ENCODE measurements at places on chromosomes 1 and 21. TPM values are rescaled to one million over a fixed set of nuclear protein-coding genes. Genes with fewer than 3 reads are reported as not detected.

GRCh38 chr21:32481875-32482408, 69.4 kb downstream of the EVA1C start:
- DNase-seq, result no peak
- H3K4me1 ChIP-seq, result peaks cover 4% of the 10 kb centered on the region
- H3K4me3 ChIP-seq, result no peak overlapping the region
- no peak overlapping the region for H3K27ac ChIP-seq
- H3K36me3 ChIP-seq, result no peaks in the 10 kb centered on the region
- H3K27me3 ChIP-seq, result no peaks in the 10 kb centered on the region

DNA sequence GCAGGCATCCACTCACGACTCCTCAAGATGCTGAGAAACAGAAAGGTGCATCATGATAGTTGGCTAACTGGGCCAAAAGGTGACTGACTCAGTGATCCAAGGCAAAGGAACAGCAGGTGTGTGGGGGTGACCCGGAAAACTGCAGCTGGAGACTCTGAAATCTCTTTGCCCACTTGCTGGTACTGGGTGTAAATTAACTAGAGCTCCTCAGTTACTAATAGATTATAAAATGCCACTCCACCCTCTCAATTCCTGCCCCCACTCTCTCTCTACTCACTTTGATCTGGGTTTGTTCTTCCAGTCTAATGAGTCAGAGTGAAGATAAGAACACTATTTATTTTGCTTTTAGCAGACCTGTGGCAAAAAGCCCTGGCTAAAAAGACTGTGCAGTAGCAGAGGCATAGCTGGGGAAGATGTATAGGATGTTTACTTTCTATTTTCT, 7.2 kb upstream of the PIGC start:
- H3K27ac ChIP-seq, result peak overlapping the region; percentile 68
- H3K4me1 ChIP-seq, result peaks cover 23% of the 10 kb centered on the region
- DNase-seq, result no peak
- no peaks in the 10 kb centered on the region for H3K36me3 ChIP-seq

GRCh38 chr21:25560891-25561290, 46.4 kb downstream of the MRPL39 start:
- no peaks in the 10 kb centered on the region for H3K36me3 ChIP-seq
- no peaks in the 10 kb centered on the region for H3K4me1 ChIP-seq
- H3K27me3 ChIP-seq, result peaks cover 26% of the 10 kb centered on the region
- DNase-seq, result no peak
- H3K4me3 ChIP-seq, result peak overlapping the region; percentile 85
- H3K27ac ChIP-seq, result no peak overlapping the region

- DNase-seq, result peak; percentile 57
- H3K27ac ChIP-seq, result peak overlapping the region; percentile 97
- peaks cover 29% of the 10 kb centered on the region for H3K4me1 ChIP-seq
- H3K27me3 ChIP-seq, result peaks cover 3% of the 10 kb centered on the region
- H3K4me3 ChIP-seq, result peak overlapping the region; percentile 87
Observed at GRCh38 chr1:39104158-39105060, 78.3 kb downstream of the NDUFS5 start.

DNA sequence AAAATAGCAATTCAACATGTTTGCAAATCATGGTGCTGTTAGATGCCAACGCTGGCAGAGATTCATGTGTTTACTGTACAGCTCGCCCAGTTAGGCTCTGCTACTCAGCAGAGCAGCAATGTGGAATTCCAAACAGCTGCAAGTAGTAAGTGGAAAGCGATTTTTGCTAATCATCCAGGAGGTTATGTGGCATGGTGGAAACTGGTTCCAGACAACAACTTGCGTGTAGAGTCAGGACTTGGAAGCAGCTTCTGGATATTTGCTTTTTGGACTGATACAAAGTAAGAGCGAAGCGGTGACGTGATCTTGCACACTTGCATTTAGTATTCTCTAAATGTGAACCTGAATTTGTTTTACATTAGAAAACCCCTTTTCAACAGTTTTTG, 27.1 kb upstream of the HHAT start:
- H3K27ac ChIP-seq, result no peak overlapping the region
- H3K27me3 ChIP-seq, result peaks cover 2% of the 10 kb centered on the region
- peaks cover 26% of the 10 kb centered on the region for H3K4me1 ChIP-seq
- H3K36me3 ChIP-seq, result no peaks in the 10 kb centered on the region
- H3K4me3 ChIP-seq, result no peak overlapping the region
- no peak for DNase-seq

DNA sequence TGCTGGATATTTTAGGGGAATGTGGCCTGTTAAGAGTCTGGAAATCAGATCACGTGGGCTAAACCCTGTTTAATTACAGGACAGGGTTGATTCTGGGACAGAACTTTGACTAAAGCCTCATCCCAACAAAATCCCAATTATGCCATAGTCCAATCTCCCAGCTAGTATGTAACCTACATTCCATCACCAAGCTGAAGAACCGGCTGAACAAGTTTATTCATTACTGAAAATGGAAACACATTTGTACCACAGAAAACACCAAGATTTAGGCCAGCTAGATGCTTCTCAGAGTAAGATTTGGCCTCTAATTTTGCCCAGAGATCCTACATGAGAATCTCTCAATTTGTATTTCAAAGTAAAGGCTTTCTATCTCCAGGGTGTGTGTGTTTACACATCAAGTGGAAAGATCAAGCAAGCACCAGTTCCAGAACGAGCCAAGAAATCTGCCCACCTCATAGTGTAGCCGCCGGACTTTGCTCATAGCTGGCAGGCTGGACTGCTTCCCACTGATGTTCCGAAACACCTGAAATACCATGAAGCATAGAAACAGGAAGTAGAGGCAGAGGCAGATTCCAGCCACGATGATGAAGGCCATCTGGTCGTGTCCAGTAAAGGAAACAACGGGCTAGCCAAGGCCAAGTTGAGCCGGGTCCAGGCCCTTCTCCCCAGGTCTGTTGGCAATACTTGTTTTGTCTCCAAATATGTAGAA, 86.8 kb downstream of the WLS start:
- H3K27me3 ChIP-seq, result no peaks in the 10 kb centered on the region
- H3K4me1 ChIP-seq, result peaks cover 20% of the 10 kb centered on the region
- DNase-seq, result no peak
- H3K27ac ChIP-seq, result no peak overlapping the region
- H3K36me3 ChIP-seq, result peaks cover 31% of the 10 kb centered on the region

GRCh38 chr21:37783016-37783415, 133.2 kb downstream of the KCNJ6 start:
- H3K27me3 ChIP-seq, result peaks cover 2% of the 10 kb centered on the region
- H3K27ac ChIP-seq, result no peak overlapping the region
- no peaks in the 10 kb centered on the region for H3K4me1 ChIP-seq
- no peak overlapping the region for H3K4me3 ChIP-seq

DNA sequence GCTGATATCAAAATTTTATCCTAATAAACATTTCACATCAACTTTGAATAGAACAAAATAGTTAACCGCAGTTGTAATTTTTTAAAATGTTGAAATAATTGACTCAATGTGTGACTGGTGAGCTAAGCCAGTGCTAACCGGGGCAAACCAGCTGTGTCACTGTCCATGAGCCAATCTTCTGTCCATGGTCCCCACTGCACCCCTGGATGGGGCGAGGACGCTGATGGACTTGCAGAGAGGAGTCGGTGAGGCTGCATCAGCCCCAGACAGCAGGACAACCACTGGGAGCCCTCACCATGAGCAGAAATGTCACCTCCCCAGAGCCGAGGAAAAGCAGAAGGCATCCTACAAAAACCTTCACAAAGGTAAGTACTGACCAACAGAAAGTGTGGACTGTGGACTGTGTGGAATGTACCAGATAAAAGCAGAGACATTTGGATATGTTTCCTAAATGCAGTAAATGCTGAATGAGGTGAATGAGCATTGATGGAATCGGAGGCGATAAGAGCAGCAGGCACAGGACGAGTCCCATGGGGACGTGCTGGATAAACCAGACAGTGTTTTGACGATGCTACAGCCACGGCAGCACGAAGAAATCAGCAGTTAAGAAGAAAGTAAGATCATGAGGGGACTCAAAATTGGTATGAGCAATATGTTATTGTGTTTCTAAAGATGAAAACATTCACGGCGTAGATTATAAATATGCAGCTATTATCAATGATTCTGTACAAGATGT, 115.0 kb upstream of the BACE2 start:
- H3K36me3 ChIP-seq, result no peaks in the 10 kb centered on the region
- H3K4me3 ChIP-seq, result no peak overlapping the region
- H3K4me1 ChIP-seq, result peaks cover 13% of the 10 kb centered on the region
- H3K27ac ChIP-seq, result no peak overlapping the region

GRCh38 chr1:15430787-15431570, 7.3 kb upstream of the CTRC start:
- H3K4me3 ChIP-seq, result no peak overlapping the region
- DNase-seq, result peak; percentile 93
- no peak overlapping the region for H3K27ac ChIP-seq
- no peaks in the 10 kb centered on the region for H3K36me3 ChIP-seq

- no peaks in the 10 kb centered on the region for H3K36me3 ChIP-seq
- DNase-seq, result no peak
- H3K4me3 ChIP-seq, result no peak overlapping the region
- H3K27ac ChIP-seq, result no peak overlapping the region
- H3K4me1 ChIP-seq, result no peaks in the 10 kb centered on the region
Observed at GRCh38 chr1:108314815-108315214, 70.9 kb upstream of the NBPF4 start.

DNA sequence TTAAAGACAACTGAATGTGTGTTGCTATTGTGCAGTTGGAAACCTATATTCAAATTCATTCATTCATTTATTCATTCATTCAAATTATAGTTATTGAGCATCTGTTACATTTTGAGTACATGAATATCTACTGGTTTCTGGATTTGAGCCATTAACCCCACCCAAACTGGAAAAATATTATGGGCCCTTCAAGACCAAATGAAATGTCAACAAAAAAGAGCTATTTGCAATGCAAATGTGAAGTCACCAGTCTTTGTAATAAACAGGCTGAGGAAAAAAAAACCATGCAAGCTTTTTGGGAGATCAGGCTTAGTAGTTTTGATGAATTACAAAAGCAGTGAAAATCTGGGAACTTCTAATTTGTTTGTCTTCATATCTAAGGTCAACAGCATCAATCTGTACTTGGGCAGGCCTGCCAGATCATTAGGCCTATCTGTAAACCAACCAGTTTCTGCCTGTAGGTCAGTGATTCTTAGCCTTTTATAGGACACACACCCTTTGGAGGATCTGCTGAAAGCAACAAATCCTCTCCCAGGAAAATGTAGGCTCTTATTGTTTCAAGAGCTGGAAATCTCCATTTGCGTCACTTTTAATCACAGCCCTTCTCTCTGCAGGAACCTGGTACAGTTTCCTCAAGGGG, 134.7 kb downstream of the FAM78B start:
- H3K36me3 ChIP-seq, result no peaks in the 10 kb centered on the region
- DNase-seq, result no peak
- peaks cover 21% of the 10 kb centered on the region for H3K27me3 ChIP-seq
- H3K27ac ChIP-seq, result no peak overlapping the region
- H3K4me3 ChIP-seq, result no peak overlapping the region

- DNase-seq, result no peak
- no peak overlapping the region for H3K4me3 ChIP-seq
- H3K36me3 ChIP-seq, result no peaks in the 10 kb centered on the region
- no peak overlapping the region for H3K27ac ChIP-seq
Observed at GRCh38 chr21:25350056-25350455, 257.2 kb downstream of the MRPL39 start.

DNA sequence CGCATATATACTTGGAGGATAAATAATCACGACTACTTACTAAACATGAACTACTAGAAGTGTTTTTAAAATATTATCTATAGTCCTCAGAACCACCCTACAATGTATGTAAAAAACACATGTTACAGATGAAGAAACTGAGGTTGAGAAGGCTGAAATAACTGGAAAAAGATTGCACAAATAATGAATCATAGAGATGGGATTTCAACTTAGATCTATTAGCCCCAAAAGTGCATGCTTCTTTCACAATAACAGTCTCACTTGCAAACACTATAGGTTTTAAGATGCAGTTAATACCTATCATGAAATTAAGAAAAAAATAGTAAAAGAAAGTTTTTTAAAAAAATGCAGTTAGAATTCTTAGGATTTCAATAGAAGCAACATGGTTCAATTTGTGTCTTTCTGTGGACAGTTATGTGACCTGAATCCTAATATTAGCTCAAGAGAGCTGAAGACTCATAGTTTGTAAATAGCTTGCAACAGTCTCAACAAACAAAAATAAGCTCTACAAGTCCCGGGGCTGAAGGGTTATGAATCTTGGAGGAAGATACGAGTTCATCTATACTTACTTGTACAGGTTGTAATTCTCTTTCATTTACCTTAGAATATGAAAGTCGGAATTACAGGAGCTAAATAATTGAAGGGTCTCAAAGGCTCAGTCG, 58.6 kb upstream of the NTPCR start:
- no peak for DNase-seq
- H3K27ac ChIP-seq, result no peak overlapping the region
- no peak overlapping the region for H3K4me3 ChIP-seq

KIAA0040 gene
- 0.14 TPM for total RNA-seq

PLEKHA6 gene
- 4.5 TPM for total RNA-seq

ZNF672 gene
- 46.8 TPM for total RNA-seq

DEGS1 gene
- 40.5 TPM for total RNA-seq

HES5 gene
- total RNA-seq, result 90.9 TPM

THRAP3 gene
- 170 TPM for total RNA-seq

DYNLT4 gene
- not detected for total RNA-seq

MCOLN2 gene
- 1.0 TPM for total RNA-seq

ZSCAN20 gene
- total RNA-seq, result 7.0 TPM
